ENCODE measurements at places on chromosomes 2 and 18.
A peak's percentile ranks its signal among the peaks of the same experiment; 100 is the strongest.

GRCh38 chr2:100606726-100607343 is 44.0 kb downstream of the PDCL3 start:
- DNase-seq, result peak; percentile 49

GRCh38 chr2:73343992-73344391 is 41.6 kb upstream of the ALMS1 start:
- DNase-seq, result no peak

DNA sequence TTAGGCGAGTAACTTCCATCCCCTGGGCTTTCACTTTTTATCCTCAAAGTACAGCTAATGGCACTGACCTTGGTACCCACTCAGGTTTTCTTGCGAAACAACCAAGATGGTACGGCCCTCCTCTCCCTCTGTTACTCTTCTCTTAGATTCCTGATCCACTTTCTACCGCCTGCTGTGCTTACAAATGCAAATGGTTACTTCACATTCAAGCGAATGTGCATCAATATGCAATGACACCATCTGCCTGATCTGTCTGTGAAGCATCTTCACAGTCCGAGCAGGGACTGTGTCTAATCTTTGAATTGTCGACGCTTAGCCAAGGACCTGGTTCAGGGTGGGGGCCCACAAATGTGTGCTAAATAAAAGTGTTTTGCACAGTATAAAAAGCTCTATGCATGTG is 112.2 kb downstream of the TRIB2 start:
- DNase-seq, result no peak

DNA sequence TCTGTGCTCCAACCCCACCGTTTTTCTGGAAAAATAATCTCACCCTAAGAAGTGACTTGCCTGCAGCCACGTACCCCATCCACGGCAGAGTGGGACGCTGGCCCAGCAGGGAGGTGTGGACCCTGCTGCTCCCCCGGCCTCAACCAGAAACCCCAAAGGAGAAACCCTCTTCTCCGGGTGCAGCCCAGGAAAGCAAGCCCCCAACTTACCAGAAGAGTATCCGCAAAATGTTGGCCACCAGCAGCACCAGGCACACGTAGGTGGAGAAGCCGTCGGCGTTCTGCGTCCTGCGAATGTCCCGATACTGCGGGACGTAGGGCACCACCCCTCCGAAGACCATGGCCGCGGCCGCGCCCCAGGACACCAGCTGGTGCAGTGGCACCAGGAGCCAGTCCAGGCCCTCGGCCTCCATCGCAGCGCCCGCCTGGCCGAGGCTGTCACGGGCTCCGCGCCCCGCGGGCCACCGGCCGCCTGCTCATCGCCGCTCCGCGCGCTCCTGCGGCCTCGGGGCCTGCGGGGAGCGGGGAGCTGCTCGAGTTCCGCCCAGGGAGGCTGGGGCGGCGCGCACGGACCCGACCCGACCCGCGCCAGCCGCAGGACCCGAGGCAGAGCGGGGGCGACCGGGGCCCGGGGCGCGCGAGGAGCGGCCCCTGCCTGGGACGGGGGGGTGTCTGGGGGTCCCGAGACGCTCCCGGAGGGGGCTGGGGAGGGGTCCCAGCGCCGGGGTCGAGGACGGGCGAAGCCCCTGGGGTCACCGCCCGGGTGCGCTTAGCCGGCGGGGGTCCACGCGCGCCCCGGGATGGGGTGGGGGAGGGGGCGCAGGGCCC is 725 bp downstream of the SLC66A2 start:
- DNase-seq, result peak; percentile 32

- DNase-seq, result no peak
Measured at GRCh38 chr18:12777500-12777944, 74.7 kb downstream of the PSMG2 start.

- no peak for DNase-seq
Measured at GRCh38 chr2:187698374-187699110, 144.3 kb upstream of the TFPI start.

GRCh38 chr2:210517264-210517663 is 39.1 kb upstream of the CPS1 start:
- no peak for DNase-seq

- DNase-seq, result no peak
Measured at GRCh38 chr2:153811516-153811915, 60.2 kb upstream of the GALNT13 start.

- DNase-seq, result no peak
Measured at GRCh38 chr18:27687351-27687979, 489.5 kb downstream of the CDH2 start.

GRCh38 chr2:68203587-68203986 is 45.9 kb downstream of the PNO1 start:
- peak; percentile 26 for DNase-seq
